Activated naive CD8-positive, alpha-beta T cell treated with anti-CD3 and anti-CD28 coated beads, Interleukin-2, amount 50 U/mL, for 16 hours (primary cell): ENCODE measurements at places on chromosomes 5 and 9.

- DNase-seq = no peak
Measured at GRCh38 chr9:136157477-136158265, 39.0 kb upstream of the TMEM250 start.

DNA sequence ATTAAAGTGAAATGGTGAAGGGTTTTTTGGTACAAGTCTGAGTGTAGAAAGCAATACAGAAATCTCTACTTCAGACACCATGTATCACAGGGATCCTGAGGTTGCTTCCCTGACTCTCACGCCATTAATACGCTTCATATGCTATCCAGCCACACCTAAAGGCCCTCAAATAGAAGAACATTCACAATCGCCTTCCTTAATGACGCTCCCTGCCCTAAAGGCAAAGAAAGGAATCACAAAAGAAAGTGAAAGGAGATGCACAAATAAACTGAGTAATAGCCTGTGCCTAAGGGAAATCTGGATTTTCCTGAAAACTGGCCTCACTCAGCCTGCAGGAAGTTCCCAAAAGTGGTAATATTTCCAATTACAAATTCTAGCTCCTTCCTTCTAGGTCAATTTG, 1002.7 kb upstream of the DMAC1 start:
- no peak for DNase-seq

GRCh38 chr5:57911438-57911837, 428.8 kb upstream of the ACTBL2 start:
- no peak for DNase-seq

- DNase-seq = no peak
Measured at GRCh38 chr9:93984860-93985259, 29.7 kb upstream of the BARX1 start.

GRCh38 chr9:107587191-107587963, 97.8 kb upstream of the KLF4 start:
- no peak for DNase-seq

GRCh38 chr5:69374911-69375446, 5.4 kb downstream of the RAD17 start:
- no peak for DNase-seq

DNA sequence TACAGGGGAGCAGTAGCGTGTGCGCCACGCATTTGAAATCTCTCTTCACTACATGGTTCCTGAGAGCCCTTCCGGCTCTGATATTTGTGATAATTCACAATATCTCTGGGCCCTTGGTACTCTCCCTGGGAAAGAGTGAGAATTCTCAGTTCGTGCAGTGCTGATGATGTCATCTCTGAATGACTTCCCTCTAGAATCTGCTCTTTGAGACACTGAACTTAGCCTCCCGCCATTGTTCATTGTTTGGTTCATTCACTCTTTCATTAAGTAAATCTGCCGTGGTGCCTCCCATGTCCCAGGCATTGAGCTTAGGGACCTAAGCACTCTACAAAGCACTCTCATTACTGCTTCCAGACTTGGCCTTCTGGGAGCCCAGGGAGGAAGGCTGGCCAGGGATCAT, 94.0 kb downstream of the PPARGC1B start:
- DNase-seq = no peak

GRCh38 chr9:126499005-126499910, 114.5 kb upstream of the LMX1B start:
- DNase-seq = no peak

DNA sequence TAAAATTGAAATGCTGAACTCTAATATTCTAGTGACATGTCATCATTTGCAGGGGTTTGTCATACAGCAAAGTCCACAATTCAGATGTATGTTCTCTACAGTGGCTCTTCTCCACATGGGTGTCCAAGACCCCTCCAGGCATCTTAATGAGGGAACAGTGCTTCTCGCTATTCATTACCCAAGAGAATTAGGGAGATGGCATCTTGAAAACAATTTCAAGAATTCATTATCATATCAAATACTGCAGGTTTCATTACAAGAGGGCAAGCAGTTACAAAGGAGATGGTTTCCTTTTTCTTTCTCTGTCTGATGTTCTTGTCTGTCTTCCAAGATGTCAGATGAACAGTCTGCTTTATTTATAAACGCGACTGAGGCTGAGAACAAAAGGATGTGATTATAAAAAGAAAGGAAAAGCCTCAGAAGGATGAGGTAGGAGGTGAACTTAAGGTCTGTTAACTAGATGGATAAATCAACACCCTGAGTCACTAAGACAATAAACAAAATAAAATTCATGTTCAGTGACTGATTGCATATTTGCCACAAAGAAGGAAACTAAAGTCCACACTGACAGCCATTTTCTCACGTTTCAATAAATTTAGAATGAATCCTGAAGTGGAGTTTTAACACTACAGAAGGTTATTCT, 326.7 kb upstream of the EFNA5 start:
- no peak for DNase-seq

DNA sequence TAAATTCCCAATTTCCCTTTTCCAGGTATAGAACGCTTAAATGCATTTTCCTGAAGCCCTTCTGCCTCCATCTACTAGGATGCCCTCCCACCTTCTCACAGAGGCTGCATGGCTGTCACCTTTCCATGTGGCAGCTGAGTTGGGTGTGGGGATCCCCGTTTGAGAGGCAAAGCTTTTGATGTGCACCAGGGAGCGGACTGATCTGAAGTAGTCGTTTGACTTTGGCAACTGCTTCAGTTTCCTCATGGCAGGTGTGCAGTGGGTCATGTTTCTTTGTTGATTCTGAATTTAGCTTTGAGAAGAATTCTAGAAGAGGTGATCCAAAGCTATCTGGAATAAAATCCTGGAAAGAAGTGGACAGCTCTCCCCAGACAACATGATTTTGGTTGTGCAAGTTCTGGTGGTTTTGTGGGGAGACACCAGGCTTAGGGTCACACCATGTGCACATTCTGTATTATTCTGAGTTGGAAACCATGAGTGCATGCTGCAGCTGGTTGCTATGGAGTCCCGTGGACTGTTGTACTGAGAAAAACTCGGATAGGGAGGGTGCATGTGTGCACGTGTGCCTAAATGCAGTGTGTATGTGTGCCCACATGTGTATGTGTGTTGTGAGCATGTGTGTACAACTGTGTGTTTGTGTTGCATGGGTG, 63.5 kb downstream of the GADD45G start:
- DNase-seq = no peak

DNA sequence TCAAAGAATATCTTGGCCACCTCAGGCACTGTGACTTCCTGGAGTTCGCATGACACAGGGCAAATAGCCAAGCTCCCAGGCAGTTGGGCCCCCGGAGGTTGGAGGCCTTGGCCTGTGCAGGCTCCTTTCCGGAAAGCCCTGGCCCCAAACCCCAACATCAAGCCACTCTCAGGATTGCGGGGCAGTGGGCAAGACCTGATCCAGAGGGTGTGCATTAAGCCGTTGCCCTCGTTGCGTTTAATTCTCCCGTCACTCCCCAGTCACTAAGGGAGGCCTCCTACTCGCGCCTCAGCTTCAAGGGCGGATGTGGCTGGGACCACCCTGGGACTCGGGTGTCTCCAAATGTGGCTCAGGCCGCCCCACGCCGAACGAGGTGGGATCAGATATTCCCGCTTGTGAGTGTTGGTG, 60.1 kb downstream of the TMEM174 start:
- no peak for DNase-seq

DNA sequence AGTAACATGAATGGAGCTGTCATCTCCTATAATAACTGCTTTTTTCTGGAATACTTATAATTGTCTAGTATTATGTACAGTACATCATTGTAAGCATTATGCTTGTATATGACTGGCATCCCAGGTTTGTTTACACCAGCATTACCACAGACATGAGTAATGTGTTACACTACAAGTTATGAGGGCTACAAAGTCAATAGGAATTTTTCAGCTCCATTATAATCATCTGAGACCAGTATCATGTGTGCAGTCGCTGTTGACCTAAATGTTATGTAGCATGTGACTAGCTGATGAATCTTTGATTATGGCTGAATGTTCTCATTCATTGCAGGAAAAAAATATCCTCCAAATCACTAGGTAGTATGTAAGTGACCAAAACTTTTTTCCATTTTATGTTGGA, 2.2 kb downstream of the ZCCHC9 start:
- no peak for DNase-seq

GRCh38 chr9:137056739-137057415, 3.0 kb upstream of the ENTPD2 start:
- no peak for DNase-seq

GRCh38 chr5:78698191-78698791, 49.7 kb upstream of the LHFPL2 start:
- no peak for DNase-seq

- DNase-seq = no peak
Measured at GRCh38 chr5:133514456-133514855, 97.9 kb downstream of the FSTL4 start.

DNA sequence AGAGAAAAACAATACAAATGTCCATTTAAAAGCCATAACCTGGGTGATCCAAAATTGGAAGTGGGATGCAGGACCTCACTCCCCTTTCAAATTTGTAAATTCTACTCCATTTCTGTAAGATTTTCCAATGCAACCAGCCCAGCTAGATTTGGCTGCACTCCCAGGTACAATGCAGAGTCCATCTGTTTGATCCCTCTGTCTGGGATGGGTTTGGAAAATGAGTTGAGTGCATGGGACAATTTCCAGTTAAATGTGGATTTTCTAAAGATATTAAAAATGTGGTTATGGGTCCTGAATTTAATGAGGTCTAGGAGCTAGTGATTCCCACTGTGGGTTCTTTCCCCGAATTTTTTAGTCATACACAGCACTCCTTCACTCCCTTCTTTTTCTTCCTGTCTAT, 104.0 kb upstream of the ATP10B start:
- no peak for DNase-seq

DNA sequence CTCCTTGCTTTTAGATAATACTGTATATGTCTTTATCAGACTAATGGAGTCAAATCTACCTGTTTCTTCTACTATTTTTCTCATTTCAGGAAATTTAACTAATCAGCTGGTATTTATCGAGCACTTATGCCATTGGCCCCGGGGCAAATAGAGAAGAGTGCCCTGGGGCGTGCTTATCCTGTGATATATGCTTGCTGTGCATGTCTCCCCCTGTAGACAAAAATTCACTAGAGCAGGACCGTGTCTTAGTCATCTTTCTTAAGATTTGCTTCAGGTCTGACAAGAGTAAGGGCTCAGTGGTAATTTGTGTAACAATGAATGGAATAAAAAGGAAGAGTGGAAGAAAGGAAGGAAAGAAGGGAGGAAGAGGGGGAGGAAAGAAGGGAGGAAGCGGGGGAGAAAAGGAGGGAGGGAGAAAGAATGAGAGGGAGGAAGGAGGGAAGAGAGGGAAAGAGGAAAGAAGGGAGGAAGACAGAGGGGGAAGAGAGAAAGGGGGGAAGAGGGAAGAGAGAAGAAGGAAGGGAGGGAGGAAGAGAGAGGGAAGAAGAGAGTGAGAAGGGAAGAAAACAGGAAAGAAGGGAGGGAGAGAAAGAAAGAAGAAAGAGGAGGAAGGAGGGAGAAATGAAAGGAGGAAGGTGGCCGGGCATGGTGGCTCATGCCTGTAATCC, 295.7 kb upstream of the PANK3 start:
- no peak for DNase-seq

DNA sequence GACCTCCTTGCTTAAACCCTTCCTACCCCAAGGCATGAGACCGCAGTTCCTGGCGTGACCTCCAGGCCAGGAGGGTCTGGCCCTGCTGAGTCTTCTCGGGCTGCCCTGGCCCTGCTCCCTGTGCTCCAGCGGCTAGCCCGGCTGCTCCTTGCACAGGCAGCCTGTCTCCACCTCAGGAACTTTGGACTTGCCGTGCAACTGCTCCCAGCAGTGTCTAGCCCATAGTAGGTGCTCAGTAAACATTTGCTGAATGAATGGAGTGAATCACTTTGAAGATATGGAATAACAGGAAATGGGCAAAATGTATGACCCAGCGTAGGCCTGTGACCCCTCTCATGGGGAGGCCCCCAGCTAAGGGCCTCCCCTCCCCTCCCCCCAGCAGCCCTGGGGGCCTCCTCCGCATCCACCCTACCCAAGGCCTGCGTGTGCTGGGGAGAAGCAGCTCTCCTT, 127.1 kb downstream of the ZNF354C start:
- no peak for DNase-seq

- no peak for DNase-seq
Measured at GRCh38 chr5:88276378-88276777, 7.7 kb upstream of the TMEM161B start.

GRCh38 chr9:122186301-122186700, 26.6 kb downstream of the MORN5 start:
- no peak for DNase-seq

DNA sequence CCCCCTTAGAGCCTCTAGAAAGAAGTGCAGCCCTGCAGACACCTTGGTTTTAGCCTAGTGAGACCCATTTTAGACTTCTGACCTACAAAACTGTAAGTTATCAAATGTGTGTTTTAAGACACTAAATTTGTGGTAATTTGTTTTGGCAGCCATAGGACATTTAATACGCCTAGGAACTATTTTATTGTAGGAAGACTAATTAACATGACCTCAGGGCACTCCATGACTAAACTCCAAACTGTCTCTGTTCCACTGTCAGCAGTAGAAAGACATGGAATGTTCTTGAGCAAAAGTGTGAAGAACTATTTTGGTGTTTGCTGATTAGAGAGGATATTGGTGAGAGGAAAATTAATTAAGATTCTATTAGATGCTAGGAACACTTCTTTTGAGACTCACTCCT, 4.1 kb upstream of the APC start:
- DNase-seq = no peak

- DNase-seq = no peak
Measured at GRCh38 chr5:28766565-28767158, 1728.3 kb upstream of the CDH9 start.

DNA sequence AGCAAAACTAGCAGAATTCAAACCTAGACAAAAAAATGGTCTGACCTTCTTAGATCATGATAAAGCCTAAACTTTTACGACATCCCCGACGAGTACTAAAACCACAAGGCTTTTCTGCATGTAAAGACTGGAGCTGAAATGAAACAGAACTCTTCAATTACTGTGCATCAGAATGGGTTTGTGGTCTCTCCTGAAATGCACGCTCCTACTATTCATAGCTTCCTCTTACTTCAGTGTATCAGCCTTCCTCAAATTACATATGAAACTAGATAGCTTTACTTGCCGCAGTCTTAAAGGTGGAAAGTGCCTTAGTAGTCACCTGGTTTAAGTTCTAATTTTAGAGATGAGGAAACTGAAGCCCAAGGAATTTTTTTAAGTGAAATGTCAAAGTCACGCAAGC, 24.6 kb upstream of the MED10 start:
- DNase-seq = no peak

- no peak for DNase-seq
Measured at GRCh38 chr5:93604644-93605515, 21.9 kb downstream of the NR2F1 start.

GRCh38 chr9:106111039-106111730, 416.8 kb downstream of the TMEM38B start:
- no peak for DNase-seq
